ENCODE measurements at places on chromosomes 7 and 10.

DNA sequence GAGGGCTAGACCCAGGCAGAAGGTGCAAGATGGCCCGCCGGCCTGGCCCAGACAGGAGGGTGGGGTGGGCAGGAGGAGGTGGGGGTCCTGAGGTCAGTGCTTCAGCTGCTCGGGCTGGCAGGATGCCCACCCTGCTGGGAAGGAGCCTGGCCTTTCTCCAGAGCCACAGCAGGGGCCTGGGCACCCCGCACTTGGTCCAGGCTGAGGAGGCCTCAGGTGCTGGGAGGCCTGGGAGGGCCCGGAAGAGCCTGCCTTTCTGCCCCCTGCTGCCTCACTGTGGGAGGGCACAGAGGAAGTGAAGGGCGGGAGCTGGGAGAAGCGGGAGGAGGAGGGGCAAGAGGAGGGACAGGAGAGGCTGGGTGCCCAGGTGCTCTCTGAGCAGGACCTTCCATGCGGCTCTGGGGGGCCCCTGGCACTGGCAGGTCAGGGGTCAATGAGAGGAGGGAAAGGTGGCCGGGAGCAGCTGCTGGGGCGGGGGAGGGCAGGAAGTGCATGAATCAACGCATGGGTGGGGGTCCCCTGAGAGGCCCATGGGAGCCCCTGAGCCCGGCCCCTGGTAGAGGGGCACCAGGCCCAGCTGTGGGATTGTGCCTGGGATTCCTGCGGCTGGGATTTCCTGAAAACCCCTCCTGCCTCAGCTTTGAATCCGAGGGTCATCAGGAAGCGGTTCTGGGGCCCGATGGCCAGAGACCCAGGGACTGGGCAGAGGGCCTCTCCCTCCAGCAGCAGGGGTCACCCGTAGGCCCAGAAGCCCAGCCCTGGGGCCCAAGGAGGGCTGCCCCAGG, 49.9 kb downstream of the PWWP2B start:
- no peak for DNase-seq

GRCh38 chr7:28573059-28573553, 160.8 kb downstream of the CREB5 start:
- no peak for DNase-seq

DNA sequence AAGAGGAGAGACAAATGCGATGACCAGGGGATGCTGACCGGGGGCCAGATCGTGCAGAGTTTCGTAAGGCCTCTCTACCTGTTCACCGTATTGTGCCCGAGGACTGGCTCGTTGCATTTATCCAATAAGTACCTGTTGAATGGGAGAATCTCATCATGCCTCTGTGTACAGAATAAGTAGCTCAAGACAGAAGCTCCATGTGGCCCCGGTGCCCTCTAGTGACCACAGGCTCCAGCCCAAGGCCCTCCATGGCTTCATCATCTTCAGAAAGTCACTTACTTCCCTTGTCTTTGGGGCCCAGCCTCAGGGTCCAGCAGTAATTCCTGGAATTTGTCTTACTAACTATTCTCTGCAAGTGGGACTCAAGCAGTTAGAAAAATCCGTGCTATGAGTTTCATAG, 151.0 kb downstream of the CHN2 start:
- no peak for DNase-seq

GRCh38 chr7:601595-602340, 82.1 kb upstream of the PDGFA start:
- DNase-seq, result peak; percentile 61

DNA sequence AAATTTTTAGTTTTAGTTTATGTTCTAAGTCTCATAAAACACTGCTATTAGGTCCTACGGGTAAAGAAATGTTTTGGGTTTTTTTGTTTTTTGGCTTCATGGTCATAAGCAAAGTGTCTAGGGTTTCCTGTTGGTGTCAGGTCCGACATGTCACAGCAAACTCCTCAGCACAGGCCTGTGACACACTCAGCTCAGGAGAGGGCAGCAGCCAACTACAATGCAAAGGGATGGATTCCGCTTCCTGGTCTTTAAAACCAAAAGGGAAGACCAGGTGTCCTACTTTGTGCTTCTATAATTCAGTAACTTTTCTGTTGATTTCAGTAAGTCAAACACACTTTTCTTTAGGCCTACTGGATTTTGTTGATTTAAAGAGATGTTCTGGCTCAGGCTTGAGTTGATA, 83.8 kb upstream of the MACROH2A2 start:
- no peak for DNase-seq

DNA sequence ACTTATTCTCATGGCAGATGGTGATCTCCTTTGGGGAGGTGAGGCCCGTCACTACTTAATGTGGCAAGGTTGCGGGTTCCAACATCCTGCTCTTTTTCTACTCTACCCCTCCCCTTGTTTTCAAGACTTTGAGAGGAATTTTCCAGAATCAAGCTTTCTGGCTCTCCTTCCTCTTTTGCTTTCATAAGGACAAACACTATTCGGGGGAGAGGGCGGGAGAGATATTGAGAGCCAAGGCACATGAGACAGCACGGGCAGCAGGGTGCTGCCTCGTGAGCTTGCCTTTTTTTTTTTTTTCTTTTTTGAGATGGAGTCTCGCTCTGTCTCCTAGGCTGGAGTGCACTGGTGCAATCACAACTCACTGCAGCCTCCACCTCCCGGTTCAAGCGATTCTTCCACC, 6.9 kb upstream of the PFKFB3 start:
- DNase-seq, result no peak

GRCh38 chr7:50714857-50715256, 67.8 kb downstream of the GRB10 start:
- no peak for DNase-seq

DNA sequence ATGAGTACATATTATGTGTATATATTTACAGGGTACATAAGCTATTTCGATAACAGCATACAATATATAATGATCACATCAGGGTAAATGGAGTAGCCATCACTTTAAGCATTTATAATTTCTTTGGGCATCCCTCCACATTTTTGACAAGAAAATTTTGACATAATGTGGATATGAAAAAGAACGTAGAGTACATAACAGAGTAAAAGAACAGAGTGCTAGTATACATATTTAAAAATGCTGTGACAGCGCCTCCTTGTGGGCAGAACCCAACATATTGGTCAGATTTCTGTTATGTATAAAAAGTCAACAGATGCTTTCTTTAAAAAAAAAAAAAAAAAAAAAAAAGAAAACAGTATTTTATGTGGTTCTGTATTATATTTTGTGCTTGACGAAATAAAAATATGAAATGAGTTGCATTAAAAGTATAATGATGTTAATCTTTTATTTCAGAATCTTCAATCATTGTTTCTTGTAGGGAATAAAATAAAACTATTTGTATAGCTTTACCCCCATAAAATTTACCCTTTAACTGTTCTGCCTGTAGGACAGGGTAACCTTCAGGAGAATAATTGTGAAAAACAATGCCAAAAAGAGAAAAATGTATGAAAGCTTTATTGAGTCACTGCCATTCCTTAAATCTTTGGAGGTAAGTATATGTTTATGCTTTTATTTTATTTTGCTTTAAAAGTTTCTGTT, 18.3 kb upstream of the HBP1 start:
- no peak for DNase-seq

DNA sequence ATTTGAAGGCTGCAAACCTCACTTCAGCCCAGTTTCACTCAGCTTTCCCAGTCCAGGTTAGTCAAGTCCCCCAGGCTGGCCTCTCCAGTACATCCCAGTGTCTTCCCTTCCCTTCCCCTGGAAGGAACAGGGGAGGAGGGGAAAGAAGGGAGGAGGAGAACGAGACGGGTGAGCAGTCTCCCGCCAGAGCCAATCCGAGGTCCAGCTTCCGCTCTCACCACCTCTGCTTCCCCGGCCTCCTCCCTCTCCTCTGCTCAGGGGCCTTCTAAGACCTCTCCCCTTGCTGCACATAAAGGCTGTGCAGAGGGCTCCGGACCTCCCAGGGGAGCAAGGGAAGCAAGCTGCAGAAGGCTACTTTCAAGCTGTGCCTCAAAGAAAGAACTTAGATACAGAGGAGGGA, 4.1 kb downstream of the ATG9B start:
- DNase-seq, result peak; percentile 40

GRCh38 chr7:143181349-143181748, 1.9 kb upstream of the TAS2R39 start:
- no peak for DNase-seq

DNA sequence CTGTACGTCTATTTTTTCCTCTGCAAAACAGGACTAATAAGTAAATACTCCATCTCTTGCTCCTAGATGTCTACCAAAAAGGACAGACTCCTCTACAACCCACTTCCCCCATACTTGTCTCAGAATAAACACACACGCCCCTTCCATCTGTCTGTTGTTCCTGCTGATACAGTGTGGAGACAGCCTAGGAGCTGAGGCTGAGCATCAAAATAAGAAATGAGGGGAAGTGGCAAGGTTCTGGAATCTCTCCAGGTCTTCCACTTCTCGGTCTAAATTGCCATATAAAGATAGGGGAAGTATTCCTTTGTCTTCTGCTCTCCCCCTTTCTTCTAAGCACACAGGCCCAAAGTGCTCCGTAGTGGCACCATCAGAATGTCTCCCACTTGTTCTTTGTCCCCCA, 30.8 kb upstream of the VSIR start:
- no peak for DNase-seq

- DNase-seq, result no peak
Measured at GRCh38 chr10:9800571-9800970, 1217.1 kb upstream of the CELF2 start.

- DNase-seq, result no peak
Measured at GRCh38 chr10:93346694-93347093, 135.4 kb downstream of the MYOF start.

GRCh38 chr7:94133460-94133859, 129.3 kb upstream of the BET1 start:
- no peak for DNase-seq

DNA sequence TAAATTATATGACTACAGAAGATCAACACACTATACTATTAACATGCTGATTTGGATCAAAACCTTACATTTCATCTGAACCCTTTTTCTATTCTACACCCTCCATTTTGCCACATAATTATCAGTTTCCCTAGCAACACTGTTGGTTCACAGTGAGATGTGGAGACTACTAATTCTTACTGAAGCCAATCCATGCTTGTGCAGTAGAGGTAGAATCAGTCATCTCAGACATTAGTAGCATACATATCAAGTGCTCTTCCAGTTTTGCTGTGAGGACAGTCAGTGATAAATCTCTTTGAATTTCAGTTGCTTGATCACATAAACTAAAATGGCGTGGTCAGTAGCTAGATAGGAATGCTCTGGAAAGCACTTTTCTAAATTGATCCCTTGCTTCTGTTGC, 70.3 kb downstream of the PON1 start:
- DNase-seq, result no peak

GRCh38 chr10:55001422-55001821, 200.4 kb upstream of the PCDH15 start:
- no peak for DNase-seq

DNA sequence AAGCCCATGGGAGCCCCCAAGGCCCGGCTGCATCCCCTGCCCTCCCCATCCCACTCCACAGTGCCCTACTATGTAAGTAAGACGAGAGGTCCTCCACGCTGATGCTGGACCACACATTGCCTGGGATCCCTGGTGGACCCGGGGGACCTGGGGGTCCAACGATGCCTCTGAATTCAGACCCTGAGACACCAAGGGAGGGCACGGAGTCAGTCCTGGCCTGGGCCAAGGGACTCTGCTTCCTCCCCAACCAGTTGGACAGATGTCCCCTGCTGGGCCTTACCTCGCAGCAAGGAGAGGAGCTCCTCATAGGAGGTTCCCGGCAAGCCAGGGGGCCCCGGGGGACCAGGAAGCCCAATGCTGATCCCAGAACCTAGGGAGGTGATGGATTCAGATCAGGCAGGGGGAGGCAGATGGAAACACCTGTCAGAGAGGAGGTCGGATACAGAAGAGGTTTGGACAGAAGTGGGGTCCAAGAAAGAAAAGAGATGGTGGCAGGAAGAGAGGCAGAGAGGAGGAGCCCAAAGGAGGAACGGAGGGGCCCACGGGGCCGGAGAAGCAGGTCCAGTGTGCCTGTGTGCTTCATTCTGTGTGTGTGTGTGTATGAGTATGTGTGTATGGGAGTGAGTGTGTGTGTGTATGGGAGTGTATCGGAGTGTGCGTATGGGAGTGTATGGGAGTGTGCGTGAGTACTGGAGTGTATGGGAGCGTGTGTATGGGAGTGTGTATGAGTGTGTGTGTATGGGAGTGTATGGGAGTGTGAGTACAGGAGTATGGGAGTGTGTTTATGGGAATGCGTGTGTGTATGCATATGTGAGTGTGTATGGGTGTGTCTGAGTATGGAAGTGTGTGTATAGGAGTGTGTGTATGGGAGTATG, 50.2 kb downstream of the COL17A1 start:
- peak; percentile 47 for DNase-seq

All from RWPE2 (cell line).